ENCODE measurements at places on chromosomes 13 and 19.

- DNase-seq: no peak
Measured at GRCh38 chr19:43682824-43683661, 13.1 kb upstream of the PLAUR start.

DNA sequence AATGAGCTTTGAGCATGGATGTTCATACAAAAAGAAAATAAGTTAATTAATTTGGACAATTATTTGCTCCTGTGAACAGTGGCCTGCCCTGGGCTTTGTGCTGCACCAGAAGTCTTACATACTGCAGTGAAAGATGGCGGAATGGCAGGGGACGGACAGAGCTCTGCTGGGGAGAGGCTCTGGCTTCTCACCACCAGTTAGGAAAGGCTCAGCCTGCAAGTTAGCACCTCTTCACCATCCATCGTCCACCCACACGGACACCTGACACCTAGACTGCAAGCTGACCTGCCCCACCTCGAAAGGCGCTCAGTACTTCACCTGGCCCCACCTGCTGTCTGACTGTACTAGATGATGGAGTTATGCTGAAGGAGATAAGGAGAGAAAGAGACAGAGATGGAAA is 203.9 kb upstream of the IRS2 start:
- DNase-seq: no peak

DNA sequence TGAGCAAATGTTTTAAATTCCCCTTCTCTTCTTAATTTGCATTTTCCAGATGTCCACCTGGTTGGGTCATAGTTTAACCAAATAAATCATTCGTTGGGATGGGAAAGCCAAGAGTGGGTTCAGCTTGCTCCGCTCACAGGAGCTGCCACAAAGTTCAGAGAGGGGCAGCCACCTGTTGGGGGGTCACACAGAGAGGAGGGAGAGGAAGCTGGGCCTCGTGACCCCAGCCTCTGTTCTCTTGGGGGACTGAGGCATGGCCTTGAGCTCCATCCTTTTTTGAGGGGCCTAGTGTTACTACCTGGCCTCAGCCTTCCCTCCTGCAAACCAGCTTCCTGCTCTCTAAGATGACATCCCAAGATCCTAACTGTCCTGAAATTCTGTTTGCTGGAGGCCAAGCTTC is 2.5 kb downstream of the MEF2B start:
- no peak for DNase-seq

- no peak for DNase-seq
Measured at GRCh38 chr13:45823583-45823982, 28.0 kb downstream of the SIAH3 start.

- no peak for DNase-seq
Measured at GRCh38 chr13:20666948-20667347, 36.6 kb upstream of the IL17D start.

DNA sequence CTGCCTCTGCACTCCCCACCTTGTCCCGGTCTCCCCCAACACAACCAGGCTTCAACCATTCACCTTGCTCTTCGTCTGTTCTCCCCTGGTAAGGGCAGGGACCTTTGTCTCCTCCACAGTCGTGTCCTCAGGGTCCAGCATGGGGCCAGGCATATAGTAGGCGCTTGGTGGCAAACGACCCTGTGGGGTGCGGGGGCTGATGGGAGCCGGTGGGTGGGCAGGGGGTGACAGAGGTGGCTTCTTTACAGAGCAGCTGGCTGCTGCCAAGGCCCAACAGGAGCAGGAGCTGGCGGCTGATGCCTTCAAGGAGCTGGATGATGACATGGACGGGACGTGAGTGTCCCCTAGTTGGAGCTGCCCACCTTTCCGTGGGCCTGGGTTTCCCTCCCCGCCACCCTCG is 9.7 kb downstream of the PRKCSH start:
- no peak for DNase-seq

DNA sequence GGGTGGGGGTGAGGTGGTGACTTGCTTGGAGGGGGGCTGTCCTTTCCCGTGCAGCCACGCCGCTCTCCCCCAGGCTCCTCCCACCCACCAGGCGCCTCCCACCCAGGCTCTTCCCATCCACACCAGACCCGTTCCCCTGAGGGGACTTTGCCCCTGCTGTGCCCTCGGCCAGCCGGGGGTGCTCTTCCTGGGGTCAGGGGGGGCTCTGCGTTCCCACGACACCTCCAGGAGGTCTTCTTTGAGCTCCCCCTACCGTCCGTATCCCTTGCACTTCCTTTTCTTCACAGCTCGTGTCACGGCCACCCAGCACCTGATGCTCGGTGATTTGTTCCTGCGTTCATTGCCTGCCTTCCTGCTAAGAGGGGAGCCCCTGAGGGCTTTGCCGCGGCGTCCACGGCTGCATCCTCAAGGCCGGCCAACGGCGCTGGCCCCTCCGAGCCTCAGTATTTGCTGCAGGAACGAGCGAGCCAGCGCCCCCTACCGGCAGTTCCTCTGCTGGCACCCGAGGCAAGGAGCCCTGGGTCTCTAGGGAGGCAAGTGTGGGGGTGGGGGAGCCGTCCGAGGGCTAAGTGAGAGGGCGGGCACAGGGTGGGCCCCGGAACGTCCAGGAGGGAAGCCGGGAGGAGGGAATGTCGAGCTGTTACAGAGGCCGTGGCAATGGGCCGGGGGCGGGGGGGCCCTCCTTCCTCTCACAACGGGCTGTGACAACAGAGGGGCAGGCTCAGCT is 11.8 kb downstream of the LRRC4B start:
- peak; percentile 80 for DNase-seq

DNA sequence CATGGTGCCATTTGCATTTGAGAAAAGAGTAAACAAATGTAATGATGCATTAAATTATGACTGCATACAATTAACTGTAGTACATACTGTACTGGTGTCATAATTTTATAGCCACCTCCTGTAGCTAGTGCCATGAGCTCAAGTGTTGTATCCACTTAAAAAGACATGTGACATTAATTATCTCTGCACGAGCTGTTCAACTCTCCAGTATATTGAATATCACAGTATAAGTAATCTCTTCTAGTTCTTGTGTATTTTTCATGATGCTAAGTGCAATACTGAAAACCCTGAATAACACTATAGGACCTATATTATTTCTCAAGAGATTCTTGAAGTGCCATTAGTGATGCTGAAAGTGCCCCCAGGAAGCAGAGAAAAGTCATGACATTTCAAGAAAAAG is 387.3 kb downstream of the PCDH17 start:
- no peak for DNase-seq

- DNase-seq: no peak
Measured at GRCh38 chr13:31138515-31138914, 23.2 kb downstream of the HSPH1 start.

- DNase-seq: no peak
Measured at GRCh38 chr19:52351512-52351911, 15.5 kb downstream of the ZNF610 start.

DNA sequence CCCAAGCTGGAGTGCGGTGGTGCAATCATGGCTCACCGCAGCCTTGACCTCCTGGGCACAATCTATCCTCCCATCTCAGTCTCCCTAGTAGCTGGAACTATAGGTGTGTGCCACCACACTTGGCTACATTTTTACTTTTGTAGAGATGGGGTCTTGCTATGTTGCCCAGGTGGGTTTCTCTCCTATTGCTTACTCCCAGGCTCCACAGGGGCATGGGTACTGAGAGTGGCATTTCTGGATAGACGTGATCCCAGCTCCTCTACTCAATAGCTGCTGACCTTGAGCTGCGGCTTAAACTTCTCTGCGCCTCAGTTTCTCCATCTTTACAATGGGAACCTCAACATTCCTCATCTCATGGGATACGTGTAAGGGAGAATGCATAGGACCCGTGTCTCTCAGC is 11.6 kb downstream of the MVB12A start:
- no peak for DNase-seq

DNA sequence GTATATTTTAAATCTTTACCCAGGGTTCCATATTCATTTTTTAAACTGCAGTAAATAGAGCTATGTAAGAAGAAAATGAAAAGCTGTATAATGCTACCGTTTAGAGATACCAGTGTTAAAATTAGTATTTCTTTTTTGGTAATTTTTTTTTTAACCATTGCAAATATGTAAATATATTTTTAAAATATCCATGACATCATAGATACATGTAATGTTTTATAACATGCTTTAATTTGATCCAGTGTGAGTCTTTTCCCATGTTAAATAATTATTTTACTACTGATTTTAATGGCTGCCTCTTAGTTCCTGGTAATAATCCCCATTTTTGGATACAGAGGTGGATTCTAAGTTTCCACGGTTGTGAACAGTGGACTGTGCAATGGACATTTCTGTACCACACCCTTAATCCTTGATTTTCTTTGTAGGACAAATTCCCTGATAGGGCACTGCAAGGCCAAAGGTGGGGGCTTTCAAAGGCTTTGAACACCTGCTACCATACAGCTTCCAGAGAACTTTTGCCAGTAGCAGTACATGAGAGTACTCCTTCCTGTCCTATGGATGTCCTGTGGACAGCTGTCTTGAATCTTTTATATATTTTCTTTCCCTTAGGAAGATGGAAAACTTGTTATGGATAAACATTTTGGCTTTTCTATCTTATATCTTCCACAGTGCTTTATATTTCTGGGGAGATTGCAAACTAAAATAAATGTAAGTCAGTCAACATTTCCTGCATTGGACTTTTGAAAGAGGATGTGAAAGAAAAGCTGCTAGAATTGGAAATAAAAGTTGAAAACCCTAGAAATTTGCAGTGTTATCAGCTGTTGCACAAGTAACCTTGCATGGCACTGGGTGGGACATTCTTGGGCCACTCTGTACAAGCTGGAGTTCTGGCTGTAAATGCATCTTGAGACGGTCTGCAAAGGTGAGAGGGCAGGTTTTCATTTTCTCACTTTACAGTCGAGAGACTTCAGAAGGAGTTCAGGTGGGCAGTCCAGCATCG is 46.8 kb downstream of the ARHGEF7 start:
- DNase-seq: no peak

DNA sequence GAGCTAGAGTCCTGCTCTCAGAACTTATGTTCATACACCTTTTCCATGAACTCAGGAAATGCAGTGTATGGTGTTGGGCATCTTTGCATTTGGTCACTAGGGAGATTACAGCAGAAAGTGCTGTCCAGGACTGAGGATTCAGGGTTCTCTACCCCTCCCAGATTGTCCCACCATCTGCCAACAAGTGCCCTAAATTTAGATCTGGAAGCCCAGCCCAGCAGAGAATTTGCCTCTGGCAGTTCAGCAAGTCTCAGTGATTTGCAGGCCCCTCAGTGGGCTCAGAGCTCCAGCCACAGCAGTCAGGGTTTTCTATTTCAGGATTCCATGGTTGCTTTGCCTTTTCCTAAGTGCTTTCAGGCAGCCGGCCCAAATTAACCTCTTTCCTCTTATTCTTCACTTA is 23.4 kb downstream of the CNFN start:
- no peak for DNase-seq

- no peak for DNase-seq
Measured at GRCh38 chr19:16889883-16890460, 1.2 kb downstream of the F2RL3 start.

GRCh38 chr19:21593934-21594820 is 88.8 kb downstream of the ZNF429 start:
- DNase-seq: no peak

DNA sequence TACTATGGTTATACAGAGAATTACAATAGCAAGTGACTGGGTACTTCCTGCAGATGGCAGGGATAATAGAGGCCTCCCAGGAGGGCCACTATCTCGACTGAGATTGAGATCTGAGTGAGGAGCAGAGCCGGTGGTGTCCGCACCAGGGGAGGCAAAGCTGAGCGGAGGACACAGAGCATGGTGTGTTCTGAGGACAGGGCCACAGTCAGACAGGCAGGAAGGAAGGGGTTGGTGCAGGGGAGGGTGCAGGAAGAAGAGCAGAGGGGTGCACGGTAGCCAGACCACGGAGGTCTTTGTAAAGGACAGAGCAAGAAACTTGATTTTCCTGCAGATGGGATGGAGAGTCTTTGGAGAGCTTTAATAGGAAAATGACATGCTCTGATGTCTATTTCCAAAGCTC is 152.4 kb downstream of the SHISA2 start:
- no peak for DNase-seq

DNA sequence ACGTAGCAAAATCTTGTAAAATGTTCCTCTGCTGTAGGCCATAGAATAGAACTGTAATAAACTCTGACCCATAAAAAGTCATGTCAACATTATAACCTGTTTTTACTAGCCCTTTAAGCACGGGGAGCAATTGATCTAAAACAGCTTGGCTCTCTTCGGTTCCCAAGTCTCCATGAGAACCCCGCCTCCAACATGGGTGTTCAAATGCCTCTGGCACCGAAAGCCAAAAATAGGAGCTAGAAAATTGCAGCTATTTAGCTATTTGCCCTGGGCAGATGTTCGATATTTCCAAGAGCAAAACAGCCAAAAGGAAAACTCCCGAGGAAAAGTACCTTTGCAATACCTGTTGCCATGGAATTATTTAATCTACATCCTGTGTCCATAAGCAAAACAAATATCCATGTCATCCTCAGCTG is 563.1 kb downstream of the EFNB2 start:
- no peak for DNase-seq

DNA sequence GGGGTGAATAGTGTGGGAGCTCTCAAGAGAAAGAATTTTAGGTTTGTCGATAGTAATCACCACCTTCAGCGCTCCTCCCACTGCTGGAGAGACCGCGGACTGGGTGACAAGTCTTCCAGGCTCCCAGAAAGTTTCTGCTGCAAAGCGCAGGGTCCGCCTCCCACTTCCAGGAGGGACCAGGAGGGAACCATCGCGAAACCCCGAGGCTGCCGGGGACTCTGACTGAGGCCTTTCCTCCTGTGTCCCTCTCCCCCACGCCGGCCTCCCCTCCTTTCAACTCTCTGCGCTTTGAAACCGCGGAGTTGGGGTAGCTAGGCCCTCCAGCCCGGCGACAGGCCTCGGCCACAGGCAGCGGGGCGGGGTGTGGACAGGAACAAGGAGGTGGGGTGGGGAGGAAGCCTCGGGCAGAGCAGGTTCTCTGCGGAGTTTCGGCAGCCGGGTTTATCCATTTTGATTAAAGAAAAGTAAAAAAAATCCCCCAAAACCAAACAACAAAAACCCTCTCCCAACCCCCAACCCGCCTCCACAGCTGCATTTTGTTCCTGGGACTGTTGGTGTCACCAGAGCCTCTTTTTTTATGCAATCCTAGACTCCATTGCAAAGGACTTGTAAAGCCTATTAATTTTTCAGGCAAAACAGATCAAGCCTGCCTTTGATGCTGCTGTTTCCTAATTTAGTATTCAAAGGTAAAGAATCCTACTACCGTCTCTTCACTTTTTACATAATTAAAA is 157.2 kb downstream of the TM9SF2 start:
- DNase-seq: peak; percentile 53

DNA sequence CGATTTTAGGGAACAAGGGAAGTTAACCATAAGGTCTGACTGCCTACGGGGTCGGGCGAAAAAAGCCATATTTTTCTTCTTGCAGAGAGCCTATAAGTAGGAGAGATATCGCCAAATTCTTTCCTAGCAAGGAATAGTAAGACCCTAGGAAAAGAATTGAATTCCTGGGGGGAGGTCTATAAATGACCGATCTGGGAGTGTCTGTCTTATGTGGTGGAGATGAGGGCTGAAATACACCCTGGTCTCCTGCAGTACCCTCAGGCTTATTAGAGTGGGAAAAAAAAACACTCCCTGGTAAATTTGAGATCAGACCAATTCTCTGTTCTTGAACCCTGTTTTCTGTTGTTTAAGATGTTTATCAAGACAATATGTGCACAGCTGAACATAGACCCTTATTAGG is 447.5 kb upstream of the ATXN8OS start:
- DNase-seq: no peak
